CD4-positive, alpha-beta T cell treated with Interleukin-17A for 1 hour (primary cell): ENCODE measurements at places on chromosomes 3 and 15.

GRCh38 chr15:83753872-83754493 is 100.1 kb downstream of the ADAMTSL3 start:
- DNase-seq = no peak

- DNase-seq = no peak
Measured at GRCh38 chr15:70633103-70633831, 130.1 kb downstream of the UACA start.

GRCh38 chr3:42345811-42346210 is 64.6 kb downstream of the LYZL4 start:
- peak; percentile 6 for DNase-seq

- no peak for DNase-seq
Measured at GRCh38 chr3:134797057-134797740, 2.1 kb downstream of the EPHB1 start.

- DNase-seq = no peak
Measured at GRCh38 chr3:65953881-65954733, 84.6 kb downstream of the MAGI1 start.

DNA sequence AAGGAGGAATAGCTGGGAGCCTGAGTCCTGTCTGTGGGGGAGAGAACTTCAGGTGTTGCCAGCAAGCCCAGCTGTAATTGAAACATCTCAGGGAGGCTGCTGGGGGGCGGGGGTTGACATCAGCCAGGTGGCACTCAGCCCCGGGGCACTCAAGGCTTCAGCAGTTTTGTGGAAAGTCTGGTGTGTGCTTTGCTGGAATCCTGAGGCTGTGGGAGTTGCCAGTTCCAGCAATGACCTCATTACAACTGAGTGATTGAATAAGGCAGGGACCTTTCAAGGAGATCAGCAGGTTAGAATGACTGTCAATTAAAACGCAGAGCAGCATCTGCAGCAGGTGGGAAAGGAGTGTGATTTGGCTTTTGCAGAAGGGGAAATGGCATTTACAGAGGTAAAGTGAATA is 75.7 kb downstream of the FAM43A start:
- no peak for DNase-seq

DNA sequence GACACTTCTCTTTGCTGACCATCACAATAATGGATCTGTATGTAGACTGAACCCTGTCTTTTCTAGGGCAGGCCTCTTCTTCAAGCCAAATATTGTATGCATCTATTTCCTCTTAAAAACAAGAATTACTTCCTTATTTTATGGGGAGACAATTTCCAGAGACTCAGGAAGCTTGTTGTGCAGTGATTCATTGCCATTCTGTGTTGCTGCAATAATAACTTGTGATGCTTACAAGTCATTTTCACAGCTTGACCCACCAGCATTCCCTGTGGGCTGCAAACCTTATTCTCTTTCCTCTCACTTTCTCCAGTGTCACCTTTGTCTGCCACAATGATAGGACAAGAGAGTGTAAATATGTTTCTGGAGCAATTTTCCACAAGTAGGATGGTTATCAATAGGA is 276.7 kb upstream of the SGO1 start:
- DNase-seq = no peak

- DNase-seq = no peak
Measured at GRCh38 chr15:59801649-59802048, 112.5 kb upstream of the BNIP2 start.

DNA sequence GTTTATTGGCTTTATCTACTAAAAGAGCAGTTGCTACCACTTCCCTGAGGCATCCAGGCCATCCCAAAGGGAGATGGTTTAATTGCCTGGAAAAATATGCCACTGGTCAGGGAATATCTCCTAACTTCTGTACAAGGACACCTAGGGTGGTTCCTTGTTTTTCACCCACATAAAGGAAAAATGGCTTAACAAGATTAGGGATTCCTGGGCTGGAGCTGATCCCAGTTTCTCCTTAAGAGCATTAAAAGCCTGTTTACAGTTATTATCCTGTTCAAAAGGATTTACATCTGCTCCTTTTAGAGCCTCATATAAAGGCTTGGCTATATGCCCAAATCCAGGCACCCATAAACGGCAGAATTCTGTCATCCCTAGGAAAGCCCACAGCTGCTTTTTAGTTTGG is 70.2 kb upstream of the WNT7A start:
- DNase-seq = no peak

- no peak for DNase-seq
Measured at GRCh38 chr3:149321640-149322039, 11.8 kb downstream of the TM4SF18 start.

GRCh38 chr3:42098171-42098570 is 7.0 kb downstream of the TRAK1 start:
- DNase-seq = no peak

GRCh38 chr3:139434764-139435307 is 41.5 kb downstream of the RBP2 start:
- no peak for DNase-seq

GRCh38 chr3:157549498-157549897 is 46.3 kb upstream of the VEPH1 start:
- DNase-seq = no peak

GRCh38 chr3:51721062-51721745 is 14.3 kb downstream of the GRM2 start:
- DNase-seq = no peak

- DNase-seq = no peak
Measured at GRCh38 chr3:124939661-124940060, 5.1 kb upstream of the MUC13 start.
